GM06990 (cell line): ENCODE measurements at places on chromosomes 4 and X.

DNA sequence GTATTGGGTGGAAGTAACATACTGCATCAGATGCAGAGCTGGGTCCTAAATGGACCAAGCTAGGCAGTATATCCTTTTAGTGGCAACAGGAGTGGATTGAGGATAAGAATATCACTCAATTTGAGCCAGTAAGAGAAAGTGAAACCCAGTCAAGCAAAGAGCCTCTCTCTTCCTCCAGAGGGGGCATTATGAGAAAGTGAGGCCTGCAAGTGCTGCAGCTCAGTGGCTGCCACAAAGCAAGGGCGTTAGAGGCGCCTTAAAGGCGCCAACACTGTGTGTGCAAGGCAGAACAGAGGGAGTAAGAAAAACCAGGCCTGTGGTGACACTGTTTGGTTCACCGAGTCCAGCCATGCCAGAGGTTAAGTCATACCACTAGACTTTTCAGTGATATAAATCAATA is 17.5 kb downstream of the STX18 start:
- DNase-seq = peak; percentile 44

- no peak for DNase-seq
Measured at GRCh38 chr4:101104312-101105052, 242.8 kb downstream of the PPP3CA start.

DNA sequence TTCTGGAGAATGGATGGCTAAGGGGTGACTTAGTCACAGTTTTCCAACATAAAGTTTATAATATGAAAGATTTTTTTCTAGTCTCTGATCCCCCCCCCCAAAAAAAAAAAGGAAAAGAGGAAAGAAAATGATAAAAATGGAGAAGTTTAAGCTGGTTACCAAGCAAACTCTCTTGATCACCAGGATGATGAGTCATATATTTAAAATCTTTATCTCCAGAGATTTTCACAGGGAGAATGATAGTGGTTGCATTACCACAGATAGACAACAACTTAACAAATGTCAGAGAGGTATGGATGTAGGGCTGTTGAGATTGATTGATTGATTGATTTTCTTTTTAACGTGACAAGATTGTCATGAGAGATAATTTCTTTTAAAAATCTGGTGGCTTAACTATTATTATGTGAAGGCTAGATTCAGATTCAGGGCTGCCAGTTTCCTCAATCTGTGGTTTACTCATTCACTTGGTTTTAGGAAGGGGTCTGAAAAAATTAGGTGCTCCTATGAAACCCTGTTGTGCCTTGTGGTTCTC is 13.3 kb upstream of the TEX13C start:
- DNase-seq = no peak

DNA sequence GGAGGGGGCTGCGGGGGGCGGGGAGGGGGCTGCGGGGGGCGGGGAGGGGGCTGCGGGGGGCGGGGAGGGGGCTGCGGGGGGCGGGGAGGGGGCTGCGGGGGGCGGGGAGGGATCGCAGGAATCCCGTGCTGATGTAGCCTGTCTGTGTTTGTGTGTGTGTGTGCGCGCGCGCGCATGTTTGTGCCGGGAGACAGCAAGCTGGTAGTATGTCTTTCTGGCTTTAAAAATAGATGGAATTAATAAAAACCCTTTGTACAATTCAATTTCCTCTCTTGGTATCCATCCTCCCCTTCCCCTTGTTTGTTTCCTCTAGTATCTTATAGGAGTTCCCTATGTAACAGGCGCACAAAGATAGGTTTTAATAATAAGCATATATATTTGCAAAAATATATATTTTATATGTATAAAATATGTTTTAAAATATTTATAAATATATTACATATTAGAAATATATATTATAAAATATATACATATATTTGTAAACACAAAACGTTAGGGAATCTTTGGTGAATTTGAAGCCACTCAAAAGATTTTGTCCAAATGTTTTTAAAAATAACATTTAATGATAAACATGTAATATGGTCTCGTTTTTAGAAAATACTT is 782 bp downstream of the ARHGAP24 start:
- no peak for DNase-seq

GRCh38 chr4:76655566-76656479 is 220.8 kb downstream of the SHROOM3 start:
- DNase-seq = no peak

- no peak for DNase-seq
Measured at GRCh38 chr4:71050809-71051208, 57.4 kb downstream of the DCK start.

DNA sequence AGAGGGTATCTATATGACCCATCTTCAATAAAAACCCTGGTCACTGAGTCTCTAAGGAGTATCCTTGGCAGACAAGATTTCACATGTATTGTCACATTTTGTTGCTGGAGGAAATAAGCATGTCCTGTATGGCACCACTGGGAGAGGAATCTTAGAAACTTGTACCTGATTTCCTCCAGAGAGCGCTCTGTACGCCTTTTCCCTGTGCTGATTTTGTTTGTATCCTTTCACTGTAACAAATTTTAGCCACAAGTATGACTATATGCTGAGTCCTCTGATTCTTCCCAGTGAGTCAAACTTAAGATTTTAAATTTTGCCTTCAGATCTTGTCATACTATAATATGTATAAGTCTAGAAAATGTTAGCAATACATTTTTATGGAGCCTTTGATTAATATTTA is 102.8 kb downstream of the ITIH6 start:
- DNase-seq = no peak

DNA sequence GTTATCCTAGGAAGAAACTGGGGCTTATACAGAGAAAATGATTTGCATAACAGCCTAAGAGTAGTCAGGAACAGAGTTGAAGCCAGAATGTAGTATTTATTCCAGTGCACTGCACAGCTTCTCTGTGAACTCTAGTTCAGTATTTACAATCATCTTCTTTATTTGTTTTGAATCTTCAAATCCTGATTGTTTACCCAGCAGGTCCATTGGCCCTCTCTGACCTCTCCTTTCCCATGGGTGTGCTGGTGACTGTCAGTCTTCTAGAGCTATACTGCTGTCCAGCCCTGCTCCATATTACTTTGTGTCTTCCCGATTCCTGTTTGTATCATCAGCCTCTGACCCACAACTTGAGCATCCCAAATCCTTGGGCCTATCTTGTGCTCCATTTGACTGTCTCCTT is 301.9 kb upstream of the HS3ST1 start:
- no peak for DNase-seq

DNA sequence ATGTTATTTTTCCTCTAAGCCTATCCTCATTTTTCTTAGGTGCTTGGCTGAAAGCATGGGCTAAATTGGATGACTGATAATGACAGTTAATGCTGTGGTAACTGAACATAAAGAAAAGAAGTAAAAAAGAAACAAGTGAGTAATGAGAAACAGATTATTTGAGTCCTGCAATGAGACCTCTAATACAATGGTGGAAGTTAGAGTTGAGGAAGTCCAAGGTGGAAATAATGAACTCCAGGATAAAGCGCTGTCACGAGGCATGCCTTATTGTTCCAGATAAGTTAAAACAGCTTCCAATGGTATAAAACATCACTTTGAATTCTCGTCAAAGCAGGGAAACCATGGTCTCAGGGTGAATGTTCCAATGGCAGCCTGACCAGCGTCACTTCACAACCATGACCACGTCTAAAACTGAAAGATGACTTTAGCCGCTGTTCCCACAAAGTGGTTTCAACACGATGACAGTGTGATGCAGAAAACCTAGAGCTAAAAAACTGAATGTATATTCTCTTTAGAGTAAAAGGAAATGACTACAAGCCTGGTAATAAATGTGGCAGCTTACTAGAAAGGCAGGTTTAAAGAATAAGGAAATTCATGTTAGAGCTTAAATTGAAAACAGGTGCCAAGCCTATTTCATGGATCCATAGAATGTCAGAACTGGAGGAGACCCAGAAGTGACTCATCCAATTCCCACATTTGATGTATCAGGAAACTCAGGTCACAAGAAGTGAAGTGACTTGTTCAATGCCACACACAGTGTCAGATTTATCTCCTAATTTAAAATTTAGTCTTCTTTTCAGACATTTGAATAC is 202.6 kb upstream of the GYPA start:
- DNase-seq = peak; percentile 25

DNA sequence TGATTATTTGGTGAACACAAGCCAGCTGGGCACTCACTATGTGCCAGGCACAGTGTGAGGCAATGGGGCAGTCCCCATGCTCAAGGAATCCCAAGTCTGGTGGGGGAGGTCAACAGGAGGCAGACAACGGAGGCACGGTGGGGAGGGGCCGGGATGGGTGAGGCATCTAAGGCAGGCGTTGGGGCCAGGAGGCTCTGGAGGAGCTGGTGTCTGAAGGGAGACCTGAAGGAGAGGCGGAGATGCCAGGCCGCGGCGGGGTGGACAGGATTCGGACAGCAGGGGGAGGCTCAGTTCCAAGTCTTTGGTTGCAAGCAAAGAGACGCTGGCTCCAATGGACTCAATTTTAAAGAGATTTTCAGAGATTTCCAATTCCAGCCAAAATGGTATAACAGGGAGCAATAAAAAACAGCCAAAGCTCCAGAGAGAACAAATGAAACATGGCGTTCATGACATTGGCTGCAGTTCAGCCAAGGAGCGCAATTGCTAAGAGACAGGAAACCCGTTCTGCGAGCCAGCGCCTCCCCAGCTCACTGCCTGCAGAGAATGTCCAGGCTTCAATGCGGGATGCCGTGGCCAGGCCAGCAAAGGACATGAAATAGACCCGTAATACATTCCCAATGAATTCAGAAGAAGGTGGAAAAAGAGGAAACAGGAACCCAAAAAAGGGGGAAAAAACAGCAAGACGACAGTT is 105.2 kb upstream of the LRPAP1 start:
- no peak for DNase-seq

- DNase-seq = no peak
Measured at GRCh38 chr4:120003193-120003592, 63.5 kb downstream of the MAD2L1 start.

GRCh38 chrX:2967584-2967983 is 38.4 kb upstream of the ARSD start:
- DNase-seq = no peak

DNA sequence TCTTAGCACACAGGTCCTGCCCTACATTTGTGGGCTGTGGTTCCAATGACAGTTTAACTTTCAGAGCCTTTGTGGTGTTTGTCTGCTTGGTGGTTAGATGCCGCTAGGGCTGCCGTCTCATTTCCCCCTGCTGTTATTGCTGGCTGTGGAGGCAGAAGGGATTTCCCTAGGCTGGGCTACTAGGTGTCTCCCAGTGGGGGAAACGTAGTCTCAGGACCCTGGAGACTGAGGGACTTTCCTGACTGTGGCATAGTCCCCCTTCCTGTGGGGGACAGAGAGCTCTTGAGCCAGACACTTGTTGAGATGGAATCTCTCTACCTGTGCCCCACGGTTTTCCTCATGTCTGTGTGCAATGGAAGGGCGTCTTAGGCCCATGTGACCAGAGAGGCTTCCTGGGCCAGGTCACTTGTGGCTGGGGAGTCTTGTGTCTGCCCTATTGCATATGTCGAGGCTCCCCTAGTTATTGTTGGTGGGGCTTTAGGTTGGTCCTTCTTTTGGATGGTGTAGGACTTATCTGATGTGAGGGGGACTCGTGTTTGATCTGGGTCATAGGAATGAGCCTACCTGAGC is 68.2 kb downstream of the ARHGAP10 start:
- peak; percentile 71 for DNase-seq

GRCh38 chrX:50442426-50443116 is 28.1 kb downstream of the DGKK start:
- DNase-seq = no peak

GRCh38 chr4:74433043-74433442 is 11.9 kb upstream of the AREG start:
- DNase-seq = no peak

GRCh38 chr4:169791527-169792156 is 33.9 kb upstream of the HPF1 start:
- DNase-seq = no peak

GRCh38 chr4:101147283-101147682 is 200.0 kb downstream of the PPP3CA start:
- no peak for DNase-seq

DNA sequence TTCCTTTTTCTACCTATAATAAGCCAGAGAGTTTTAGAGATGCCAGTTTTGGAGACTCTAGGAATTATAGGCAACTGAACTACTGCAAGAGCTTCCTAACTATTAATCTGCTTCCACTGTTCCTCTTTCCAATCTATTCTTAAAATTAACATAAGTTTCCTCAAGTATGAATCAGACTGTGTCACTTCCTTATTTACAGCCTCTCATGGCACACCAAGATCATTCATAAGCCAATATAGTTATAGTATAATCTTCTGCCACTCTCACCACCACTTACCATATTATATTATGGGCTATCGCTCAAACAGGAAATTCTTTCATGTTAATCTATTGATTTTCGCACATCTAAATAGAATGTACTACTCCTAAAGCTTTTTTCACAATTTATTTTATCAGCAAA is 383.5 kb downstream of the STPG2 start:
- no peak for DNase-seq
